Stimulated activated CD8-positive, alpha-beta memory T cell treated with anti-CD3 and anti-CD28 coated beads, Interleukin-15, amount 100 ng/mL, for 24 hours (primary cell): ENCODE measurements at places on chromosomes 13 and 19.
A peak's percentile ranks its signal among the peaks of the same experiment; 100 is the strongest.

GRCh38 chr19:41265395-41266153 is 1.4 kb downstream of the HNRNPUL1 start:
- DNase-seq, result no peak

GRCh38 chr19:35318679-35319448 is 10.1 kb upstream of the CD22 start:
- no peak for DNase-seq

- DNase-seq, result no peak
Measured at GRCh38 chr13:108305655-108306054, 36.1 kb downstream of the TNFSF13B start.

- DNase-seq, result no peak
Measured at GRCh38 chr13:109868578-109869311, 82.4 kb upstream of the IRS2 start.

GRCh38 chr19:56740501-56740900 is 68.9 kb upstream of the ZNF835 start:
- no peak for DNase-seq

DNA sequence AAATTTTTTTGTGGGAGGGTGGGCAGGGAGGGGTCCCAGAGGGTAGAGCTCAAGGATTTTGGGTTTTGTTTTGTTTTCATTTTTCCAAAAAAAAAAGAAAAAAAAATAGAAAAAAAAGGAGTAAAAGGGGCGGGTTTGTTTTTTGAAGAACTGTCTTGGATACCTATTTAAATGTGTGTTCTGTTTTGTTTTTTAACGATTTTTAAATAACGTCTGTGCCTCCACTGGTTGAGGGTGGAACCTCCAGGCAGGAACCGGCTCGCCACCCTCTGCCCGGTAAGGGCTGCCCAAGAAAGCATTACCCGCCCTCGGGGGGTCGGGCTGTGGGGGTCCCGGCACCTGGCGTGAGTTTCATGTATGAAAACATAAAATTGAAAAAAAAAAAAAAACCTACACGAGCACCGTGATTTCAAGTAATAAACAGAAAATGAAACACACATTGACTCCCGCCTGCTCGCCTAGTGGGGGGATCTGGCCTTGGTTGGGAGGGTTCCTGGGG is 10.4 kb downstream of the MIDN start:
- no peak for DNase-seq

DNA sequence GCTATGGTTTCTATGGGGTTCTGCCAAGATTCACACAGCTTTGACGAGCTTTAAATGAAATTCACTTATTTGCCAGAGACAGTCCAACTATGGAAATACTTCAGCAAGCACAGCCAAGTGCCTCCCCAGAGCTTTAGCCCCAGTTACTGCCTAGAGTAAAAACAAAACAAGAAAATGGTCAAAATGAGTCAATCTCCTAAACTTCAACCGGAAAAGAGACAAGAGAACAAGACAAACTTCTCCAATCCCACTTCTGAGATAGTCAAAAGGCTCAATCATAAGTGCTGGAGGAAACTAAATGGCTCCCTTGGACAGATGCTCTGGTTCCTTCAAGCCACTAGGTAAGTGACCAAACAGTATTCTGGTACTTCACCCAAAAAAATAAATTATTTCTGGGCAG is 65.8 kb downstream of the KATNAL1 start:
- no peak for DNase-seq

DNA sequence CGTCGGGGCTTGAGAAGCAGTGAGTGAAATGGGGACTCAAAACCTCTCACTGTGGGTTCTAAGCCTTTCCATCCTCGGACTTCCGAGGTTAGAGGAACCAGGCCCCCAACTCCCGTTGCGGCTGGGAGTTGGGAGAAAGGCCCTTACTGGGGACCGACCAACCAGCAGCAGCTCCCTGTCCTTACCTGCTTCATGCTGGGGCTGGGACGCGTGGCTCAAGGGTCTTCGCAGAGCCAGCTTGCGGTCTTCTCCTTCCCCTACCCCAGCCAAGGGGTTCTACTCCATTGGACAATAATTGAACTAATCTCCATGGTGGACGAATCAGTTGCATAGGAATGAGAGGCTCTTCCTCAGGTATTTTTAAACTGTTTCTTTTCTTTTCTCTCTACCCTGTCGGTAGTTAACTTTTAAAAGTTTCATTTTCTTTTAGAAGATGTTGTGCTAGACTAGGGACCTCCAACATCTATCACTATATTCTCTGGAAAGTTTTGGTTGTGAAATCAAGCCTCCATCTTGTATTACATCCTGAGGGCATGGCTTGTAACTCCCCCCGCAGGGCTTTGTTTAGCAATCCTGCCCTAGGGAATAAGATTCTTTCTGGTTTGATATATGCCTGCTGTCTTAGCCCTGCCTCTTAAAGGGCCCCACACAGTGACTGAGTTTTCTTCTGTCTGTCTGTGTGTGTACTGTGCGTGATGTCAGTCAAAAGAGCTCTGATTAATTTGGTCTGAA is 1027.1 kb upstream of the PCDH9 start:
- DNase-seq, result no peak

- no peak for DNase-seq
Measured at GRCh38 chr13:20939662-20940061, 37.1 kb upstream of the XPO4 start.

- DNase-seq, result no peak
Measured at GRCh38 chr19:48872884-48873475, 759 bp downstream of the PPP1R15A start.

DNA sequence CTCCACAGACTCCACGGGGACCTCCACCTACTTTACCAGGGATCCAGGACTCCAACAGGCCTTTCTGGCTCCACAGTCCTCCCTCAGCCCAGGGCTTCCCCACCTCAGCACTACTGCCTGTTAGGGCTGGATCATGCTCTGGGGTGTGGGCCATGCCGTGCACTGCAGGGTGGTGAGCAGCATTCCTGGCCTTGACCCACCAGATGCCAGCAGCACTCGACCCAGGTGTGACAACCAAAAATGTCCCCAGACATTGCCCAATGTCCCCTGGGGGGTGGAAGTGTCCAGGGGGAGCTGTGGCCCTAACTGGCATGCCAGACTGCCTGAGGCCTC is 42.0 kb downstream of the EPS15L1 start:
- no peak for DNase-seq

- no peak for DNase-seq
Measured at GRCh38 chr13:49395451-49395865, 48.4 kb downstream of the CAB39L start.

DNA sequence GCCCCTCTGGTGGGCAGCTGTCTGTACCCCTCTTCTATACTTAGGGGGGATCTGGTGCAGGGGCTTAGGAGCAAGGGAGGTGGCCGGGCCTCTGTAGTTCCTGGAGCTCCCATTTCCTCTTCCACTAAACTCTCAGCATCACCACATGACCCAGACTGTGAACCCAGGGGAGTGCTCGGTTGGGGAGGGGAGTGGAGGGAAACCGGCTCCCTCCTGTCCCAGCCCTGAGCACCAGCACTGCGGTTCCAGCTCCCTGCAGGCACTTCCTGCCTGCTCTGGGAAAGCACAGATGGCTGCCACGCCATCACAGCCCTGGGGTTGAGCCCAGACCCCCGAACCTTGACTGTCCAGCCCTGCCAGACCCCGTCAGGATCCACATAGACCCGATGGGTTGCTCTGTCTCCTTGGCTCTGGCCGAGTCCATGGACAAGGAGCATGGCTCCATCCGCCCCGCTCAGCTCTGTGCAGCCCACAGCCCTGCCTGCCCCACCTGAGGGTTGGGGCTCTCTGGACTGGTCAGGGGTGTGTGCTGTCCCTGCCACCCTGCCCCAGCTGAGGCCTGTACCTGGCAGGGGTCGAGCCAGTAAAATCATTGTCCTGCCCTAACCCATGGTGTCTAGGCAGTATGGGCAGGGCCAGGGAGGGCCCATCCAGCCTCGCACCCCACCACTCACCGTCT is 36.0 kb upstream of the SLC7A10 start:
- no peak for DNase-seq

DNA sequence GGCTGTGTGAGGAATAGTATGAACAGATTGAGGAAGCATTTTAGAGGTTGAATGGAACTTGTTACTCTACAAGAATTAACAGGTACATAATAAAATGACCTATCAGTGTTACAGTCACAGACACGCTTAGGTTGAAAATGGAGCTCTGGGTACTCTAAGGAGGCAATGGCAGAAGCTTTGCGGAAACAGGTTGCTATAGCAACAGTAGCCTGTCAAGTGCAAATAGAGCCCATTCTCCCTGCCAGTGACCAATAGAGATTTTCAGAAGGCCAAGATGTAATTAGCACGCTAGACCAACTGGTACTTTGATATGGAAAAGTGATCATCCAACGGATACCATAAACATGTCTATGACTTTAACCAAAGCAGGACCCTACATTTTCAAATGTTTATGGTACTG is 148.5 kb upstream of the FREM2 start:
- DNase-seq, result no peak

DNA sequence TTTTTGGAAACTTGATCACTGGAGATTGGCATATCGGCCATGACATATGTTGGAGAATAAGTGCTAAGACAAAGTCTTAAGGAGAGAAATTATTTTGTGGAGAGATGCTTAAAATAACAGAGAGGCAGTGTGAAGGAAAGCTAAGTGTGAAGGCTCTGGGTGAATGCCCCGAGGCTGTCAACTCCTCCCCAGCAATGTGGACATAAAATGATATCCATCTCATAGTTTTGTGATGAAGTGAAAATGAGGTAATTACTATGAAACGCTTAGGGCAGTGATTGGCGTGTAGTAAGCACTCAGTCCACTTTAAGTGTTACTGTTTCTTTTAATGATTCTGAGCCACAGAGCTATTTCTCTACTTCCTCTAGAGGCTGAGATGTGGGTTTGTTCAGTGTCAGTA is 195.8 kb upstream of the KLF12 start:
- no peak for DNase-seq

GRCh38 chr19:47272448-47273312 is 2.0 kb upstream of the INAFM1 start:
- no peak for DNase-seq

- DNase-seq, result no peak
Measured at GRCh38 chr13:93328943-93329342, 102.3 kb downstream of the GPC6 start.

DNA sequence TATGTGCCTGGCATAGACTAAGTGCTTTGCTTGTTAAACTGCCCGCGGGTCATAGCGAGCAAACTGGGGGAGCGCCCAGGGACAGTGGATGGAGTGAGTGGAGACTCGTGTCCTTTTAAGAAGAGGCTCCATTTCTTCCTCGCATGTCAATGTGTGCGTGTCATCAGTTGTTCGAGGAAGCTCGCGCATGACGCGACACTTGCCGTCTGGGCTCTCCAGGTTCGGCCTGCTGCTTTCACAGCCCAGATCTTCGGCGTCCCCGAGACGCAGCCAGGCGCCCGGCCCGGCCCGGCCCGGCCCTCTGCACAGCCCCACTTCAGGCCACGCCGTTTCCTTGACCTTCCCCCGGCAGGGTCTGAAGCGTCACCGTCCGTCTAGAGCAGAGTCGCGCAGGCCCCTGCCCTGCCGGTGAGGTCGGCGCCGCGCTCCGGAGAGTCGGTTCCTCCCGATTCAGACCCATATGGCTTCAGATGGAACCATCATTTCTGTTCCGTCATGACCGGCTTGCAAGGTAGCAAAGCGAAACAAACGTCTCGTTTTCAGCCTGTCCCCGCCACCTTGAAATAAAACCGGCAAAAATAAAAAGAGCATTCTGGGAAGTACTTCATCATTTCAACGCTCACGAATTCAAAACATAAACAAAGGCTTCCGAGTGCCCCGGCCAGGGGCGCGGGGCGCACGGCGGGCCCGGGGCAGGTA is 599 bp upstream of the ARHGEF7 start:
- no peak for DNase-seq

- no peak for DNase-seq
Measured at GRCh38 chr13:27964741-27965323, 4.3 kb downstream of the CDX2 start.

DNA sequence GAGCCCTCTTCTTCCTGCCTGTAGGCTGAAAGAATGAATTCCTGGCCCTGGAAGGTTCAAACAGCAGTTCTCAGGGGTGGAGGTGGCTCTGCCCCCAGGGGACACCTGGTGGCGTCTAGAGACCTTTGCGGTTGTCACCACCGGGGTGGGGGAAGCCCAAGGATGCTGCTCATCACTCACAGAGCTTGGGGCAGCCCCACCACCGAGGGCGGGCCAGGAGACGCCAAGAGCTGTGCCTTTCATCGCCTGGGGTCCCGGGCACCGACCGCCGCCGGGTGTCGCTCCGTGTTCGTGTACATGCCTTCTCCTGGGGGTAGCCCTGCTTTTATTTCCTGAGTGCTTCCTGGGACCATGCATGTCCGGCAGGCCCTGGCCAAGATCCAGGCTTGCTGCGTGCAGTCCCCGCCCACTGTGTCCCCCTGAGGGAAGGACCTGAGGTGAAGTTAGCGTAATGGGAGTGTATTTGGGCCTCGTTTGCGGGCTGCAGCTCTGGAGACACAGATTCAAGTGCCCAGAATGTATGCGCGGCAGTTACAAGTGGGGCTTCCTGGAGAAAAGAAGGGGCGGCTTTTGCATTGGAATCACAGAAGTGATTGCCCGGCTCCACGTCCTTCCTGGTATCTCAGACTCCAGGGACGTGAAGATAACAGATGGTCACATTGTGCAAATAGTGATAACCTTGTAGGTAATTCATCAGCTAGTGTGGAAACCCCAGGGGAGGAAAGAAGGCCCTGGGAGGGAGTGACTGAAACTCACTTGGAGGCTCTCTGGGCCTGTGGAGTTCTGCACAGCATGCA is 7.8 kb downstream of the DOT1L start:
- peak; percentile 39 for DNase-seq

DNA sequence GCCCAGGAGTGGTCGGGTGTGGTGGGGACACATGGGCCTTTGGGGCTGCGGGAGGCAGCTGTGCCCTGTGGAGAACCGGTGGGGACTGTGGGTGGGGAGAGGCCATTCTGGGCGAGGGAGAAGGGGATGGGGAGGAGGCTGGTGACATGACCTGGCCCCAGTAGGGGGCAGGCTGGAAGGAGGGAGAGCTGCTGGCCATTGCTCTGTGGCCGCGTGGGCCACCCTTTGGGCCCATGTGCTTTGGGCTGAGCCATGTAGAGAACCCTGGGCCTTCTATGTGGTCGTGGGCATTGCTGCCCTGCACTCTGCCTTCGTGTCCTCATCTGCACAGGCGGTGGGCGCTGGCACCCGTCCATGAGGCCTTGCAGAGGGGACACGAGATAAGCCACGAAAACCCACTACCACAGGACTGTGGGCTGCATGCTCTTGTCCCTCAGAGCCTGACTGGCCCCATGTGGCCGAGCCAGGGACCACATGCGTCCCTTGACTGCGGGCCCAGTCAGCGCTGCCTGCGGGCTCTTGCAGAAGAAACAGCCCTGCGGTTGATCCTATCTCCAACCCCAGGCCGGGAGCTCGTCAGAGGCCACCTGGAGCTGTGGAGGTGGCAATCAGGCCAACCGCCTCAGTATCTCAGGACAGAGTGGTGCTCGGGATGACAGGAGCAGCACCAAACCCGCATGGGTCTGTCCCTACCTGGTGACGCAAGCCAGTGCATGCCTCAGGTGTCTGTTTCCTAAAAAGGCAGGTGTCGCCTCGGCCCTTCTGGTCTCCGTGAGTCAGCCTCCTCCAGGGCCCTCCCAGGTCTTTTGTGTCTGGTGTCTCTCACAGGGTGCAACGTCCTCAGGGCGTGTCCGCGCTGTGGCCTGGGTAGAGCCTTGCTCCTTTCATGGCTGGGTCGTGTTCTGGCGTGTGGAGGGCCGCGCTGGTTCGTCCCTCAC is 14.3 kb downstream of the FZR1 start:
- no peak for DNase-seq
